Endothelial cell (in vitro differentiated cells): ENCODE measurements at places on chromosomes 3 and 15.

DNA sequence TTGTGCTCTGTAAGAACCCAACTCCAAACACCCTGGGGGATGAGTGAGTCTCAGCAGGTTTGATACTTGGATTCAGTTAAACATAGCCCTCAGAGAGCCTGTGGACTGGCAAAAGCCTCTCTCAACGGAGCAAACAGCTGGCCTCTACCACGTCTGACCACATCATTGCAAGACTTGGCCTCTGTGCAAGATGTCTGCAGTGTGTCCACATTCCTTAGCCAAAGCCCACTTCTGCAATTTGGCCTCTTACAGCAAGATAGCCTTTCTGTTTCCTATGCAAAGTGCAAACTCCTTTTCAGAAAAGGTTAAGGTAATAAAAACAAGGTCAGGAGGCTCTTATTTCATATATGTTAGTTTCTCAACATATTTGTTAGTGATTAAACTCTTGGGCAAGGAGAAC, 27.9 kb downstream of the FBN1 start:
- no peak for DNase-seq
- H3K4me3 ChIP-seq: no peak overlapping the region
- no peaks in the 10 kb centered on the region for H3K36me3 ChIP-seq

DNA sequence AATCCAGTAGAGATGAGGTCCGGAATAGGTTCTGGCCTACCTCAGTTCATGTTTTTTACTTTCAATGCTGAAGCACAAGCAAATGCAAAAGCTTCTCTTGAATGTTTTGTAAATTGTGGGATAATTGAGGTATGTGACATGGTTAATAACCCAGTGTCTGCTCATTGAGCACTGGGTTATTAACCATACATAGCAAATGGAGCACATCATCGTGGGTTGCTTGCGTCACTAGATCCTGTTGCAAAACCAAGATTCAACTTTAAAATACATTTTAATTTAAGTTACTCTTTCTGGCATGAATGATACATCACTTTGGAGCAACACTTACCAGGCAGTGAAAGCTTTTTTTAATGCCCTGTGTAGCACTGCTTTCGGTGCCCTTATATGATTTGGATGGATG, 165.6 kb downstream of the IGF1R start:
- peaks cover 37% of the 10 kb centered on the region for H3K4me1 ChIP-seq
- no peak for DNase-seq
- H3K27ac ChIP-seq: no peak overlapping the region
- peaks cover 9% of the 10 kb centered on the region for H3K27me3 ChIP-seq
- H3K4me3 ChIP-seq: no peak overlapping the region

- H3K36me3 ChIP-seq: no peaks in the 10 kb centered on the region
- H3K27me3 ChIP-seq: peaks cover 3% of the 10 kb centered on the region
- DNase-seq: no peak
- no peak overlapping the region for H3K4me3 ChIP-seq
- no peak overlapping the region for H3K27ac ChIP-seq
Measured at GRCh38 chr3:157614896-157615295, 111.7 kb upstream of the VEPH1 start.

DNA sequence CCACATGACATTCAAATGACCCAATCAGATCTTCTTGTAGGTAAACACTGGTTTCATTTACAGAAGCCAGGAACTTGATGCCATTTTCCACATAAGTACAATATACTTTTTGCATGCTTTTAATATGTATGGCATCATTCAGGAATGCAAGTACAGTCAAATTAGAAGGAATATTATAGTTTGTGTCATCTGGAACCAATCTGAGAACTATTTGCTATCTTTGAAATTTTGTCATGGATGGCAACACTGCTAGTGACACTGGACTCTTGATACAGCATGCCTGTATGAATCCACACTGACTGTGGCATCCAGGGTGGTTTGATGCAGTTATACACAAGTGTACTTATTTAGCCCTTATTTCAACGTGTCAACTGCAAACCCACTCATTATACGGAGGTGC, 141.6 kb downstream of the EBLN2 start:
- DNase-seq: no peak
- H3K27me3 ChIP-seq: peaks cover 1% of the 10 kb centered on the region
- H3K4me3 ChIP-seq: no peak overlapping the region
- no peaks in the 10 kb centered on the region for H3K4me1 ChIP-seq

DNA sequence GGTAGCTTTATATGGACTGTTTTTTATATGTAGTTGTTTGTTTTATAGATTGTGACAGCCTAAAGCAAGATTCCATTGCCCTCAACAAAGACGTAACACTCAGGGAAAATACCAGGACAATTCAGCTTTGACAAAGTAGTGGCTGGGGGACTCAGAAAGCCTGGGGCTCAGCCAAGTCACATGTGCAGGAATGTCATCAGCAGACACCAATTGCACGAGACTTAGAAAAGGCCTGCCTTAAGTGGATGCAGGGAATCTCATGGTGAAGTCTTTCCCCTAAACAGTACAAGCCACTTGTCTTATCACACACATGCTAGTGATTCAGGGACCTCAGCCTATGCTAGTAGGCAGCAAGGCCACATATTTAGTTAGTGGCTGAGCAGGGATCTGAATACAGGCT, 381.8 kb upstream of the THBS1 start:
- H3K27me3 ChIP-seq: no peaks in the 10 kb centered on the region
- no peaks in the 10 kb centered on the region for H3K36me3 ChIP-seq
- H3K27ac ChIP-seq: no peak overlapping the region
- DNase-seq: no peak
- H3K4me1 ChIP-seq: no peaks in the 10 kb centered on the region

DNA sequence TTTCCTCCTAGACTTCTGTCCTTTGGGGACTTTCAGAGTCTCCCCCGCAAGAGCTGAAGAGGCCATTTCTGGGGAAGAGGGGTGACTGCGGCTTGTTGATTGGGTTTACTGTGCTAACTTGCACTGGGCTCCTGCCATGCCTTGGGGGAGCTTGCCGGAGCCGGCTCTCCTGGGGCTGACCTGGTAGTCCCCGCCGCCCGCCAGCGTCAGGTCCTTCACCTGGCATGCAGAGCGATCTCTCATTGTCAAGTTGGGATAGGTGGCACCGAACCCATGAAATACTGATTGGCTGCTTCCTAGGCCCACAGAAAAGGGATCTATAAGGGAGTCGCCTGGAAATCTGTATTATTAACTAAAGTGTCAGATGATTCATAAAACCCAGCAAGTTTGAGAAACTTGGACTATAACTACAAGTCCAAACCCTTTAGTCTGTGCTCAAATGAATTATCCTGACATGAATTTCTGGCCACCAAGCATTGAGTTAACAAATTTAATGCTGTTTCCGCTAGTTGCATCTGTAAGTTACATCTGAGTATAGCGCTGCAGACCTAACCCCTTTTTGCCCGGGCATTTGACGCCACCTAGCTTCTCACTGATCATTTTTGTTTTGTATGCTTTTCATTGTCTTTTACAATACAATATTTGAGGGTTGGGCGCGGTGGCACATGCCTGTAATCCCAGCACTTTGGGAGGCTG, 607 bp upstream of the IMP3 start:
- peaks cover 3% of the 10 kb centered on the region for H3K36me3 ChIP-seq
- peaks cover 16% of the 10 kb centered on the region for H3K27me3 ChIP-seq
- DNase-seq: no peak
- peak overlapping the region; percentile 93 for H3K4me3 ChIP-seq
- peak overlapping the region; percentile 24 for H3K27ac ChIP-seq
- peaks cover 37% of the 10 kb centered on the region for H3K4me1 ChIP-seq

GRCh38 chr3:72266016-72266370, 481.0 kb upstream of the PROK2 start:
- peaks cover 21% of the 10 kb centered on the region for H3K4me1 ChIP-seq
- no peaks in the 10 kb centered on the region for H3K36me3 ChIP-seq
- H3K4me3 ChIP-seq: no peak overlapping the region
- no peak overlapping the region for H3K27ac ChIP-seq
